ENCODE measurements at places on chromosomes 7 and 10.

DNA sequence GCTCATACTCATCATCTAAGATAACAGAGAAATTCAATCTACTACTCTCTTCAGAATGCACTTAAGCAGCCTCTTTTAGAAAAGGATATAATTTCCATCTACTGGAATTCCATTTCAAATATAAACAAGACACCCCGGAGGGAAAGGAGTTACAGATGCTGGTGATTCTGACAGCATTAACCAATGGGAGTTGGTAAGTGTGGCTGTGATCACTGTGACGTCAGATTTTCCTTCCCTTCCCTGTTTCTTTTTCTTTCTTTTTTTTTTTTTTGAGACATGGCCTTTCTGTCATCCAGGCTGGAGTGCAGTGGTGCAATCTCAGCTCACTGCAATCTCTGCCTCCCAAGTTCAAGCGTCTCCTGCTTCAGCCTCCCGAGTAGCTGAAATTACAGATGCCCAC is 106.6 kb downstream of the ACTR3B start:
- no peak for DNase-seq

DNA sequence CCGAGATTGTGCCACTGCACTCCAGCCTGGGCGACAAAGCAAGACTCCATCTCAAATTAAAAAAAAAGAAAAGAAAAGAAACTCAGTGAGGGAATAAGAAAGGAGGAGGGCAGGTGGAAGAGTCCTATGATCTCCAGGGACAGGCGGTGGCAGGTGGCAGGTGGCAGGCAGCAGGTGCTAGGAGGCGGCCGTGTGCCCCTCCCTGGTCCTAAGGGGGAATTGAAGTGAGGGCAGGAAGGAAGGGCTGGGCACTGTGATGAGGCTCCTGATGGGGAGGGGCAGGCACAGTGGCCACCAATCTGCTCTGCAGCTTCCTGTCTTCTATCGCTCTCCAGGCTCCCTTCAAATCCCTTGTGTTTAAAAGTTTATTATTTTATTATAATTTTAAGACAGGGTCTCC is 41.2 kb upstream of the UBE3C start:
- peak; percentile 48 for DNase-seq

GRCh38 chr10:88209837-88210561 is 346.6 kb downstream of the PTEN start:
- no peak for DNase-seq

GRCh38 chr10:97049670-97050069 is 136.1 kb downstream of the SLIT1 start:
- DNase-seq = no peak

- DNase-seq = peak; percentile 50
These were observed 752 bp downstream of the KLF14 start for GRCh38 chr7:130732980-130733930.

DNA sequence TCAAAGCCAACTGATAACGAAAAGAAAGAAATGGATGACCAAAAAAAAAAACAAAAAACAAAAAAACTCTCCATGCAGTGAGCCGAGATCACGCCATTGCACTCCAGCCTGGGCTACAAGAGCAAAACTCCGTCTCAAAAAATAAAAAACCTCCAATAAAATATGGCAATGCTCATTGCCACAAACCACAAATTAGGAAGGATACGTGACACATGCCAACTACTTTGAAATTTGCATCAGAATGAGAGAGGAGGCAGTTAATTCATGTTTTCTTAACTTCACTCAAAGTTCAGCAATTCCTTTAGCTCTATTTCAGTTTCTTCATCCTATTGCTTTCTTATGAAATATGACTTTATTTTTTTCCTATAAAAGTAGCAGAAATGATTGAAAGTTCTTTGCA is 398.1 kb upstream of the C7orf33 start:
- DNase-seq = no peak

DNA sequence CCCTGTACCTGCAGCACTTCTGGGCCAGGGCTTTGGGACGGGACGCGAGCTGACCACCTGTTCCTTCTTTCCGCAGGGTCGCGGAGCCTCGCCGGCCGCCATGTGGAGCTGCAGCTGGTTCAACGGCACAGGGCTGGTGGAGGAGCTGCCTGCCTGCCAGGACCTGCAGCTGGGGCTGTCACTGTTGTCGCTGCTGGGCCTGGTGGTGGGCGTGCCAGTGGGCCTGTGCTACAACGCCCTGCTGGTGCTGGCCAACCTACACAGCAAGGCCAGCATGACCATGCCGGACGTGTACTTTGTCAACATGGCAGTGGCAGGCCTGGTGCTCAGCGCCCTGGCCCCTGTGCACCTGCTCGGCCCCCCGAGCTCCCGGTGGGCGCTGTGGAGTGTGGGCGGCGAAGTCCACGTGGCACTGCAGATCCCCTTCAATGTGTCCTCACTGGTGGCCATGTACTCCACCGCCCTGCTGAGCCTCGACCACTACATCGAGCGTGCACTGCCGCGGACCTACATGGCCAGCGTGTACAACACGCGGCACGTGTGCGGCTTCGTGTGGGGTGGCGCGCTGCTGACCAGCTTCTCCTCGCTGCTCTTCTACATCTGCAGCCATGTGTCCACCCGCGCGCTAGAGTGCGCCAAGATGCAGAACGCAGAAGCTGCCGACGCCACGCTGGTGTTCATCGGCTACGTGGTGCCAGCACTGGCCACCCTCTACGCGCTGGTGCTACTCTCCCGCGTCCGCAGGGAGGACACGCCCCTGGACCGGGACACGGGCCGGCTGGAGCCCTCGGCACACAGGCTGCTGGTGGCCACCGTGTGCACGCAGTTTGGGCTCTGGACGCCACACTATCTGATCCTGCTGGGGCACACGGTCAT is 13.3 kb downstream of the GPR146 start:
- no peak for DNase-seq

GRCh38 chr10:1195828-1196227 is 139.6 kb downstream of the WDR37 start:
- DNase-seq = no peak

- DNase-seq = no peak
These were observed 218.9 kb downstream of the DOCK4 start for GRCh38 chr7:111987115-111987826.

GRCh38 chr10:113084031-113084430 is 134.0 kb downstream of the TCF7L2 start:
- no peak for DNase-seq

- no peak for DNase-seq
These were observed 2.6 kb downstream of the ZNF655 start for GRCh38 chr7:99560834-99561736.

- DNase-seq = no peak
These were observed 588.8 kb downstream of the INHBA start for GRCh38 chr7:41114131-41114530.

GRCh38 chr10:101224910-101225823 is 4.1 kb downstream of the LBX1 start:
- DNase-seq = no peak

DNA sequence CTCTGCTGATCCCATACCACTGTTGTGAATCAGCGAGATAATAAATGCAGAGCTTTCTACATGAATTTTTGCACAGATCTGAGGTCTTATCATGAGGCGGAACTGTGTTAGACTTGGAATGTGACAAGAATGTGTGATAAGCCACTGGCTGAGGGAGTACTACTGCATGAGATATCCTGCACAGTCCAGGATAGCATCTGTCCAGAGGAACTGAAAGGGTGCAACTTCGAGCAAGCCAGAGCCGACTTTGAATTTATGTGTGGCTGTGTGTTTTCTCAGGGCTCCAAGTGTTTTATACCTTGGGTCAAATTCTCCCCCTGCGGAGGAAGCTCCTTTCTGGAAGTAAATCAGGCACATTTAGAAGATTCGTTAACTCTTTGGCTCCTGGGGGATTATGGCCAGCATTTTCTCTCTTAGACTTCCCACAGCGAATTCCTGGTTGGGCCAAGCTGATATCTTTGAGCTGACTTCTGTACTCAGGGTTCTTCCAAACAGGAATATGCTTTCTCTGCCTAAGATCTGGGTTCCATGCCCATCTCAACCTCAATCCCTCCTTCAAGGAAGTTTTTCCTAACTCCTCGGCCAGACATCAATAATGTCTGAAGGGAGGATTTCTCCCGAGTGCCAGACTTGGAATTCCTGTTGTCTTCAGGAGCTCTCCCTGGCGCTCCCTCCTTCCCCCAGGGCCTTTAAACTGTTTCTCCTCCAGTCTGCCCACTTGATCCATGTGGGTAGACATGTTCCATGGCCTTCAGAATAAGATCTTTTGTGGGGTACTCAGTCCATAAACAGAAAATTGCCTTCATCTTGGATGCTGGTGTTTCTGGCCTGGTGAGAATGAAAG is 2.5 kb upstream of the MEST start:
- DNase-seq = peak; percentile 26

DNA sequence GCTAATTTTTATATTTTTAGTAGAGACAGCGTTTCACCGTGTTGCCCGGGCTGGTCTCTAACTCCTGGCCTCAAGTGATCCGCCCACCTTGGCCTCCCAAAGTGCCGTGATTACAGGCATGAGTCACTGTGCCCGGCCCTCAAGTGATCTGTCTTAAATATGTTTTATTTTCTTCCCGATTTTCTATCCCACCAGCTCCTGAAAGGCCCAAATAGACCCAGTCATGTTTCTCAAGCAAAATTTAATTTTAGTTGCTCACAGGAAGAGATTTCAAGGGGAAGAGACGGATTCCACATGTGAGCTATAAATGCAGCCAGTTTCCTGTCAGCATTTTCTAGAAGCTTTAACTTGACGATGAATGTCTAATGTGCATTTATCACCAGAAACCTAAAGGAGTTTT is 12.0 kb downstream of the DENND10 start:
- DNase-seq = no peak

GRCh38 chr7:33738260-33738935 is 166.9 kb upstream of the BMPER start:
- DNase-seq = no peak

- no peak for DNase-seq
These were observed 326.0 kb upstream of the MTPN start for GRCh38 chr7:136303162-136303561.

DNA sequence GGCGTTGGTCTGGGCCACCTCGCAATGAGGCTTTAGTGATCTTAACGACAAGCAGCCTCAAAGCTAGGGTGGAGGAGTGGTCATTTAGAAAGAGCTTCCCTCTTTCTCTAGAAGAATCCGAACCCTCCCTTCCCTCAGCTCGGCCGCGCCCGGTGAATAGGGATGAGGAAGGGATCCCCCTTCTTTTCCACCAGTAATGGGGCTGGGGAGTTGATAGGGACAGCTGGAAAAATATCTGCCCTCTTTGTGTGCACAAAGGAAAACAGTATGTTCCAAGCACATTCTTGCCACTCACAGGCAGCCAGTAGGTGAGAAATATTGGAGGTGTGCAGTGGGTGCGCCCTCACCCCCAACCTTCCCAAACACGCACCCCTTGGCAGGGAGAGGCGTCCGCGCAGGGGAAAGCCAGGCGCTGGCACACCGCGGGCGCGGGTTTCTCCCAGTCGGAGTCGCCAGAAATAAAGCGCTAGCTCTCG is 6.5 kb downstream of the DLX5 start:
- DNase-seq = no peak

- no peak for DNase-seq
These were observed 25.3 kb upstream of the WNT2 start for GRCh38 chr7:117347962-117348672.

DNA sequence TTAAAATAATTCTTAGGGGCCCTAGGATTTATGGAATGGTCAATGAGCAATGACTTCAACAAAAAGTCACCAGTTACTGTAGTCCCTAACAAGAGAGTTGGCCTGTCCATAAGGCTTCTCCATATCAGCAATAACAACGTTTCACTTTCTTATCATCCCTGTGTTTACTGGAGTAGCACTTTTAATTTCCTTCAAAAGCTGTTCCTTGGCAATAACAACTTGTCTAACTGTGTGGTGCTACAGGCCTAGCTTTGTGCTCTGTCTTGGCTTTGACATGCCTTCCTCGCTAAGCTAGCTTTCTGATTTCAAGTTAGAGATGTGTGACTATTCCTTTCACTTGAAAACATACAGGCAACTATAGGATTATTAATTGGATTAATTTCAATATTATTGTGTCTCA is 81.1 kb downstream of the JMJD1C start:
- DNase-seq = no peak

DNA sequence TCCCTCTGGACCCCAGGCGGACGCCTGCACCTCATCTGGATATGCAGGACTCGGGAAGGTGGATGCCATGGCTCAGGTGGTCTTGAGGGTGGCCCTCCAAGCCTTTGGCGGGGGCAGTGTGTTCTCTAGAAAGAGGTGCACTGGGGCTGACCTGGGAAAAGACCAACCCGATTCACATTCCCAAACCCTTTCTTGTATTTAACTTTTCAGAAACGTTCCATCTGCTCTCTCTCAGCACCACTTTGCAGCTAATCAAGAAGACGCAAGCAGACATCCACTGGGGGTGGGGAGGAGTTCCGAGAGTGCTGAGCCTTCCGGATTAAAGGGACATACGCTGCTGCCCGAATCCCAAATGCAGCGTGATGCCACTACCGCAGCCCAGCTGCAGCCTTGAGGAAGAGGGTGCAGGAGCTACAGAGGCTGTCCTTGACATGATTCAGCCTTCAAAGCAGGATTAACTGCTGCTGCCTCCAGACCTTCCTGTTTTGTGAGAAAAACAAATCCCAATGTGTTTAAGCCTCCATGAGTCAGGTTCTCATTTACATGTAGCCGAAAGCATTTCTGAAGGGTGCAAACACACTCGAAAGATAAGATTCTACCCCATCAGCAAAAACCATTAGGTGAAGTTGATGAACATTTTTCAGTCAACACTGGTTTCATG is 39.9 kb downstream of the RBM17 start:
- DNase-seq = no peak

GRCh38 chr7:103936558-103936957 is 52.9 kb downstream of the RELN start:
- no peak for DNase-seq

- DNase-seq = no peak
These were observed 3.6 kb upstream of the ITGB8 start for GRCh38 chr7:20327055-20327454.

DNA sequence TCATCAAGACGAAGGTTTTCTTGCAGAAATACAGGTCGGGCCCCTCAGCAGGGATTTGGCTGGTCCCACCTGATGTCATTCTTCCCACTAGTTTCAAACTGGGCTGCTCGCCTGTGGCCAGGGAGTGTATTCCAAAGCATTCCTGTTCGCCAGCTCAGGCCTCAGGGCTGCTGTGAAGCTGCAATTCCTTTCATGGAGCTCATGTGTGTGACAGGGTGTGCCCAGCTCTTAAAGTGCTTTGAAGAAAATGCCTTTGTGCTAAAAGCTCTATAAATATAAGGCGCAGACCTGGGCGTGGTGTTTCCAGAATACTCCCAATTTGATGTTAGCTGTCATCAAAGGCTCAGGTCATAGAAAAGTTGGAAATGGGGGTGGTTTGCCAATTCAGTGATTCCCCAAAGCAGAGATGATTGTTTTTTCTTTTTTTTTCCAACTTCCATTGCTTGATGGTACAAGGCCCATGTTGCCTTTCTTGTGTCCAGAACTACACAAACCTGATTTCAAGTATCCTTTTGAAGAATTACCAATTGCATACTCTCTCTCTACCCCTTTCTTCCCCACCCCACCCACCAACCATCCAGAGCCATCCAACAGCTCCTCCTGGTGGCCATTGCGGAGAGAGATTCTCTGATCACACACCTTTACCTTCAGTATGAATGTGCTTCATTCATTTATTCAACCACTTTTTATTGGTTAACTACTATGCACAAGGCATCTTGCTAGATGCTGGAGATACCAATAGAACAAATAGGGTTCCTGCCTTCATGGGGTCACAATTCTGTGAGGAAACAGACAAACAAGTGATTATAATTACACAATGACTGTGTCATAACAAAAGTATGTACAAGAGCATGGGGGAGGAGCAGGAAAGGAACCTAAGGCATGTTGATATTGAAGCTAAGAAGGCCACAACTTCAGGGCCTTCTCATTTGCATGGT is 297.3 kb upstream of the LYZL1 start:
- no peak for DNase-seq
